ENCODE measurements at places on chromosomes 12 and 14.

- DNase-seq: no peak
Observed at GRCh38 chr14:29806124-29806517, 121.5 kb downstream of the PRKD1 start.

DNA sequence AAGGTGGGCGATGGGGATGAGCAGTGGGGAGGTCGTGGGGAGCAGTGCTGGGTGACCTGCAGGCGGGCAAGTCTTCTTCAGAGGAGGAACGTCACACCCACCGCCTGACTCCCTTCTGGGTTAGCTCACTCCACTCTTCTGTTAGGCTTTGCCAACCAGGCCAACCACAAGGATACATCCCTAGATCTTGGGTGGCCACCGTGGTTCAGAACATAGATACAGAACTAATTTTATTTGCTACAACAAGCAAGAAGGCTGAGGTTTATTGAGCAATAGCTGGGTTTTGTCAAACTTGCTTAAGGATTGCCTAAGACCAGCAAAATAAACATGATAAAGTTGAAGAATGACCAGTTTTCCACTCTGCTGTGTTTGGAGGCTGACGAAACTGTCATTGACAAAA, 109.4 kb downstream of the DACT1 start:
- no peak for DNase-seq

DNA sequence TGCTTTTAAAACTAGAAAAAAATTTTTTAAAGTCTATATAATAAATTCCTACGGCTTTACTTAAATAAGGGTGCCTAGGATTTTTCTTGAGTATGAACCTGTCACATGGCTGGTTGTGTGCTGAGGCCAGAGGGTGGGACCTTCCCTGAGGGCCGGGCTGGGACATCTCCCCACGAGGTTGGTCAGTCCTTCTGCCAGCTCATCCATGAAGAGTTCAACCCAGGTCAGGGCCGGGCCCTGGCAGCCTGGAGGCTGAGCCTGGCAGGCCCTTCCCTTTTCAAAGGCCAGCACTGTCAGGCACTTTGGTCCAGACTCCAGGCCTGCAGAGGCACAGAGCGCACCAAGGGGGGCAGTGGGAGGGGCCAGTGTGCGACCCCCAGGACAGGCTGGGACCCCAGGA, 31.7 kb downstream of the TNFAIP2 start:
- peak; percentile 64 for DNase-seq

GRCh38 chr12:55629058-55629841, 7.4 kb upstream of the OR10P1 start:
- peak; percentile 32 for DNase-seq

DNA sequence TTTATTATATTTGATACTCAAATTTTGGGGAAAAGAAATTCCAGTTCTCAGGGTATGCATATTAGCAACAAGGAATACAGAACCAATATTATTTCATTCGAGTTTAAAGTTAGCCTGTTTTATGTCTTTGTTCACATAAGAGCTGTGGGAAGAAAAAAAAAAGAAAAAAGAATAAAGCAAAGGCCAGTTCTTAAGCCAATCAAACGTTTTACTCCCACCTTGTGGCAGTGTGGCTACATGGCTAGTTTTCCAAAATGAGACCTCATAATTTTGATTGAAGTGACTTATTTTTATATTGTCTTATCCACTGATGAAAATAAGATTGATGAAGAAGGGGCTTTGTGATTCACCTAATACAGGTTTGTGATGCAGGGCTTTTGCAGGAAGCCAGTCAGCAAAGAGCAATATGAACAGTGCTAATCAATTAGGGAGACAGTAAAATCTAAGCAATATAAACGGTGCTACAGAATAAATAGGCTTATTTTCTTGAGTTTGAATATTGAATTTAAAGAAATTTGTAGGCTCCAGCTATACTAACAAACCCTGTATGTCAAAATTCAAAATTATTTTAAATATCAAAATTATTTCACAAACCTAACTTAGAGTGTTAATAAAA, 624.1 kb upstream of the FOXG1 start:
- no peak for DNase-seq

Data from islet precursor cell (in vitro differentiated cells).